ENCODE measurements at places on chromosomes 1 and 21.

- DNase-seq, result no peak
These were observed 310 bp upstream of the SSR2 start for GRCh38 chr1:156021093-156021428.

- DNase-seq, result no peak
These were observed 37.4 kb downstream of the RUNX1 start for GRCh38 chr21:35011681-35012080.

GRCh38 chr21:28971171-28971570 is 21.5 kb downstream of the LTN1 start:
- DNase-seq, result no peak

DNA sequence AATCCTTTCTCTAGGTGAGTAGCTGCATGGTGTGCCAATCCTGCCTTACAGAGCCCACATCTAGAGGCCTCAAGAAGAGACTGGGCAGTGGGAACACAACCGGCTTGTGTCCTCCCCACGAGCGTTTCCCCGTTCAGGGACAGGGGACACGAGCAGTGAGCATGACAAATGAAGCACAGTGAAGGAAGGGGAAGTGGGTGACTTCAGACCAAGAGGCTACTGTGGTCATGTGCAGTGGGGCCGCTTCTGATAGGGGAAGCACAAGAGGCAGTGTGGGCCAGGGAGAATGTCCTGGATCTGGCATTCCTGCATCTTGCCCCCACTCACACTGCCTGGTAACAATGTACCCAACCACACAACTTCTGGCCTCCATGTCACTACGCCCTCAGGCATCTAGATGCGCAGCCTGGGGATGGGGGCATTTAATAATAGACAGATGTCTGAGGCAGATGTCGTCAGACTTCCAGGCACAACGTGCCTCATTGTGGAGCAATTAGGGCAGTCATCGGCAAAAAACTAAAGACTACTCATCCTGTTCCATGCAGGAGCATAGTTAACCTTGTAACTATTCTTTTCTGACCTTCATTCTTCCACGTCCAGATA is 155.6 kb upstream of the NBPF11 start:
- no peak for DNase-seq

- DNase-seq, result no peak
These were observed 2.6 kb downstream of the LRRC7 start for GRCh38 chr1:69570356-69570755.

DNA sequence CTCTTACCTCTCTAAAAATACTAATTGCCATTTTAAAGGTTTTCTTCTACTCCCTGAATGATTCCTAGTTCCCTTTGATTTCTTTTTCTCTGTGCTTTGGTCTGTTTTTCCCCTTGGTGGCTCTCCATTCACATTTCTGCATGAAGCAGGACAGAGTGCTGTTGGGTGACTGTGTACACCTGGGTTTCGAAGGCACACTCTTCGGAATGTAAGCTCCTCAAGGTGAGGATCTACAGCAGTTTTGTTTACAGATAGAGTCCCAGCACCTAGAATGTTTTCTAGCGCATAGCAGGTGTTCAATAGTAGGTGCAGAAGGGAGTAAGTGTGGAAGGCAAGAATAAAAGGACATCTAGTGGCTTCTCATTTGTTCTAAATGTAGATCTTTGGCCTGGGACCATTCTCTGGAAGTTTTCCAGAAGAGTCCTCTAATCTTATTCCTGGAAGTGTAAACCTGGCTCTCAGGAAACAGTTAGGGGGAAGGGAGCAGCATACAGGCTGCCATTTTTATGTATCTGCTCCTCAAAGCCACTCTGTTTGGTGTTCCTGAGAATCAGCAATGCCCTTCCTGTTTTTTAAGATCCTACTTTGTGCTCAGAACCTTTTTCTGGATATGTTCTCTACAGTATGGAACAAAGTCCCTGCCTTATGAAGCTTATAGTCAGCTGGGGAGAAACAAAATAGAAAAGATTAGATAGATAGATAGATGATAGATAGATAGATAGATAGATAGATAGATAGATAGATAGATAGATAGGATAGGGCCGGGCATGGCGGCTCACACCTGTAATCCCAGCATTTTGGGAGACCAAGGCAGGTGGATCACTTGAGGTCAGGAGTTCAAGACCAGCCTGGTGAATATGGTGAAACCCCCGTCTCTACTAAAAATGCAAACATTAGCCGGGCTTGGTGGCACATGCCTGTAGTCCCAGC is 22.8 kb upstream of the EFNA1 start:
- DNase-seq, result no peak

DNA sequence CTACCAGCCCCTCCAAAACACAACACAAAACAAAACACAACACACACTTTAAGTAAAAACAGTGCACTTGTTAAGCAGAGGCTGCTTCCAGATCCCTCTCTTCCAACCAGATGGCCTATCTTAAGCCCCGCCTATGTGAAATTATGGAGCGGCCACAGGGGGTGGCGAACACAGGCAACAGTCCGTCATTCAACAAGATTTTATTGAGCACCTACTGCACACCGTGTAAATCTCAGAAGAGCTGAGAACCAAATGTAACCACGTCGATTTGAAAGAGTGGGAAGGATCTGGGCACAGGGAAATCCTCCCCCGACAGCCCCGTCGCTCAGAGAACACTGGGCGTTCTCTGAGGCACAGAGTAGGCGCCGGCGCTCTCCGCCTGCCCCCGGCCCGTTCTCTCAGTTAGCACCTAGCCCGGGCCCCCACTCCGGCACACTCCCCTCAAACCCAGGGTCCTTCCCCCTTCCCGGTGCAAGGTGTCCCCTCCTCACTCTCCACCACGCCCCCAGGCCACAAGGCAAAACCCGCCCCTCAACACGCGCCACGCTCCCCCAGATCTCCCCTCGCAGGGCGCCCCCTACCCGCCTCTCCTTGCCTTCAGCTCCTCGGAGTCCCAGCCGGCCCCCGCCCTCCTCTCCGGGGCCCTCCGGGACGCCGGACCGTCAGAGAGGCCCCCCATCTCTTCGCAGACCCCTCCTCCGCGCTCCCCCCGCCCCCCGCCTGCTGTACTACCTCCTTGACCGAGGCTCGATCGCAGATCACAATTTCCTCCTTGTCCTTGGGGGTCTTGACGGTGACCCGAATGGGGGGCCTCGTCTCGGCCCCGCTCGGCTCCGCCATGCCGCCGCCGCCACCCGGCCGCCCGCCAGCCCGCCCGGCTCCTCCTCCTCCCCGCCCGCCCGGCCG is 483 bp downstream of the UBQLN4 start:
- peak; percentile 43 for DNase-seq

GRCh38 chr1:168758503-168758902 is 29.5 kb upstream of the DPT start:
- no peak for DNase-seq

- no peak for DNase-seq
These were observed 25.0 kb downstream of the SASS6 start for GRCh38 chr1:100107696-100108095.

DNA sequence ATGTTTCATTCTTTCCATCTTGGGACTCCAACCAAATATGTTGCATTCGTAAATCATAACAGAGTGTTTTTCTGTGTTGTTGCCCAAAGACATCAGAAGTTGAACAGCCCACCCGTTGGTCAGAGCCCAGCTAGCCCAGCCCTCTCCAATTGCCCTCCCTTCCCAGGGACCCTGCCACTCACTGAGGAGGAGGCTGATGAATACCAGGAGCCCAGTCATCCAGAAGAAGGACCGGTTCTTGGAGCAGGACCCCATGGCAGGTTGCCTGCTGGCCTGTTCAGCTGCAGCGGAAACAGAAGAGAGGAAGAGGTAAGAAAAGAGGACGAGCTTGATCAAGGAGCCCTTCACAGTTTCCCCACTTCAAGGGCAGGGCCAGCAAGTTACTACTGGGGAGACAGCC is 172.2 kb upstream of the ETV3 start:
- no peak for DNase-seq

DNA sequence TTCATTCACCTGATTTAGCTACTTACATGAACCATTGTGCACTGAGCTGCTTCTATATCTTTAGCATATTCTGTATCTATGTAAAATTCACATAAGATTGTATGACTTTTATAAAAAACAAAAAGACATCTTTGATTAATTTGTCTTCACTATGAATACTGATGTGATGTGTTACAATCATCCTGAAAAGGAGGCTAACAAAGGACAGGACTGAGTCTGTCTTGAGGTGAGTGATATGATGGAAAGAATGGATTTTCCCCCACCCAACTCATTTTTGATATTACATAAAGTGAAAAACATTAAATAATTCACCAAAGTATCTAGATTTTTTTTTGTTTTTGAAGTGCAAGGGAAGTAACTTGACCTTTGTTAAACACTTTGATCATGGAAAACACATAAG is 9.8 kb downstream of the PTPRC start:
- no peak for DNase-seq

DNA sequence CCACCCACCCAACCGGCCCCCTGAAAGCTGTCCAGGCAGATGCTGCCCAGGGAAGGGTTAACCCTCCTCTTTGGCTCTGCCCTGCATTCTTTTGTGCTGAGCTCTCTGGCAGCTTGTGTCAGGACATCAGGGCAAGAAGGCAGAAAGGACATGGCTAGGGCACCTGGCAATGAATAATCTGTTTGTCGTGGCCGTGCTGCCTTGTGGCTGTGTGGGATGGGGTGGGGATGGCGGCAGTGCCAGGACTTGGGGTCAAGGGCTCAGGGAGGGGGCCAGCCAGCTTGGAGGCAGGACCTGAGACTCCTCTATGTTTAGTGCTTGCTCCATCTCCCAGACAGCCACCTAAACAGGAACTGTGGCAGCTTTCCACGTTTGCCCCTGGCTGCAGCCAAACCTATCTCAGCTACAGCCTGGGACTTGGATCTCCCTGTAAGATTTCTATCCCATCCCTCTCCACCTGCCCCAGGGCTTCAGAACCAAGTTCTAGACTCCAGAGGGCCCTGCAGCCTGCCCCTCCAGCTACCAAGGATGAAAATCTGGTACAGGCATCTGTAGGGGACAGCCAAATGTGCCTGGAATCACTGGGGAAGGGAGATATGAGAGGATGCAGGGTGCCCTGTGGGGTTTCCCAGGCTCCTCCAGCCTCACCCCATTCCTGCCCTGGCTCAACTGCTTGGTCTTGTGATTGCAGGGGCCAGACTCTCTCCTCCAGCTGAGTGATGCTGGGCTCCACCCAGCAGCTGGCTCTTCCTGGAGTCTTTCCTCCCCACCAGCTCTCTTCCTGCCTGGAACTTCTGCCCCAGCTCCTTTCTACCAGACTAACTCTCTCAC is 9.6 kb upstream of the GPR37L1 start:
- no peak for DNase-seq

- no peak for DNase-seq
These were observed 208.4 kb upstream of the ZC3H12A start for GRCh38 chr1:37265786-37266667.

- DNase-seq, result no peak
These were observed 185.5 kb upstream of the NFIA start for GRCh38 chr1:60896701-60897363.

DNA sequence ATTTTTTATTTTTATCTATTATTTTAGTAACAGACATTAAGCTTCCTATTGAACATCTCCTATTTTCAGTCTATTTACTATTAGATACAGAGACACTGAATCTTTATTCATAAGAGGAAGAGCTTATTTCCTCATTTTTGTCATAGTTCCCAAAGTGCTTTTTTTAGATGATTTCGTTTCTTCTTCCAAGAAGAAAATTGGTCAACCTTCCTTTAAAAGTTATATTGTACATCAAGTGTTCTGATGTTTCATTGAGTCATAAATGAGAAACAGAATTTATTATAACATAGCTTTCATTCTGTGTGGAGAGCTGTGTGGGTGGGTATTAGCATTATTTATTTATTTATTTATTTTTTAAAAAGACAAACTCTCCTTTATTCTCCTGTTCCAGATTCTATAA is 50.6 kb upstream of the BACH1 start:
- no peak for DNase-seq

DNA sequence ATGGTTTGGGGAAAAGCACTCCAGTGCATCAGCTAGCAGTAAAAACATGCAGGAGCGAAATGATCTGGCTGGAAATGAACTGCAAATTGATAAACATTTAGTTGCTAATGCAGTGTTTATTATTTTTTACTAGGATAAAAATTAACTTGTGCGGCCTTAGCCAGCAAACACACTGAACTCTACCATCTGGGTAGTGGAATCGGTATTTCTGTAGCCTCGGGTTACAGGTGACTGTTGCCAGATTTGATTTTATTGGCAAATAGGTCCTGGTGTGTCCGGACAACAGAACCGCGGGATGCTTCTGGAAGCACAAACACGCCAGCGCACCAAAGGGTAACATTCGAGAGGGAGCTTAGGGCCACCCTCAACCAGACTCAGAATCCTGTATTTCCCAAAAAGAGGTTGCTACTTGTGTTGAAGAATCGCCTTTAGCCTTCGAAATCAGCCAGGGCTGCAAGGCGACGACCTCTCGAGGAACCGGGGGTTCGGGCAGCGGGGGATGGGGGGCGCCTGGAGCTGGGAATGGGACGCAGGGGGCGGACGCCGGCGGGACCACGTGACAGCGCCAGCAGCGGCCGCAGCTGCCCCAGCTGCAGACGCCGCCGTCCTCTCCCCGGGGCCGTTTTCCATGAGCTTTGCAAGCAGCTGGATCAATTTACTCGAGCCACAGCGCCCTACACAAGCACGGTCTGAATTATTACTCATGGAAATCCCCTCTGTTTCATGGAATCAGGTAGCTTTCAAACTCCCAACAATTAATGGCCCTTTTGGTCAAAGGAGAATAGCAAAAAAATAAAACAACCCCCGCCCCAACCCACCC is 158.8 kb downstream of the TOMM20 start:
- peak; percentile 86 for DNase-seq

DNA sequence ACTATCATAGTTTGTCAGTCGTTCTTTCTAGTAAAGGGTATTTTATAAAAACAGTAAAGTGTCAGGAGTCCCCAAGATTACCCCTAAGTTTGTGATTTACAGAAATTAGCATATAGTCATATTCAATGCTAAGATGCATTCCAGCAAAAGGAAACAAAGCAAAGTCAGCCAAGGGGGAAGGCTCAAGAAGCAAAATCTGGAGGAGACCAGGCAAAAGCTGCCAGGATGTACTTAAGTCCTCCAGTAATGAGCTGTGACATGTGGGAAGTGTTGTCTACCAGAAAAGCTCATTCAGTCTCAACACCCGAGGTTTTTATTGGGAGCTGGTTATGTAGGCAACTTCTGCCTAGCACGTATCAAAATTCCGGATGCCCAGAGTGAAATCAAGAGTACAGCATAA is 373.4 kb upstream of the TMPRSS15 start:
- DNase-seq, result no peak

DNA sequence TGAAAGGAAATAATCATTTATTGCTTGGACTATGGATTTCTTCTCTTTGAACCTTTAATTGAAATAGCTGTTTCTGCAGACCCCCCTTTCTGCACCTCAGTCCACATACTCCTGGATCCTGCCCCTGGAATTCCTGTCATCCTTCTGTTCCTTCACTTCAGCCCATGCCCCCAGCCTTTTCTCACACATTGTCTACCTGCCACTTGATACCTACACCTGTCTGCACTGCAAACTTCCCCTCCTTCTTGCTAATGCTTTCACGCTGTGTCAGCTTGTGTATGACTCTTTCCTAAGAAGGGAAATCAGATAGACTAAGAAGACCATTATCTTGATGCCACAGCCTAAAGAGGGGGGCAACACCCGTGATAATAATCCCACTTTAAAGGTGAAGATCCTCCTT is 80.3 kb upstream of the EXO1 start:
- DNase-seq, result no peak
